Frontal cortex (tissue), 4 donors: ENCODE measurements at places on chromosomes 2 and 18.

- DNase-seq = no peak
Observed at GRCh38 chr2:19313553-19313952, 44.9 kb downstream of the OSR1 start.

DNA sequence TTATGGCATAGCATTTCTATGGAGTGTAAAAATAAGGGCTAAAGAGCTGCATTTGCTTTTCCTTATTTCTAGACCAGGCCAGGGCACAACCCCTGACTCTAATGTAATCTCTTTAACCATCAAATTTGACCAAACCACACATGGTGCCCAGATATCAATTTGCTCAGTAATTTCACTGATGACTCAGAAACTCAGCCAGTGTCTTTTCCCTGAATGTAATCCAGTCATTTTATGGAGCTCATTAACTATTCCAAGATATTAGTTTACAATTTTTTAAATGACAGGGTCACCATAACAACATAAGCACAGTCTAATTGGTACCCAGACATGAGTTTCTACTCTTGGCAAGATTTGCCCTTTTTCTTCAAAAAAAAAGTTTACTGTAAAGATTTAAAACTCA is 270.8 kb upstream of the AGAP1 start:
- no peak for DNase-seq

DNA sequence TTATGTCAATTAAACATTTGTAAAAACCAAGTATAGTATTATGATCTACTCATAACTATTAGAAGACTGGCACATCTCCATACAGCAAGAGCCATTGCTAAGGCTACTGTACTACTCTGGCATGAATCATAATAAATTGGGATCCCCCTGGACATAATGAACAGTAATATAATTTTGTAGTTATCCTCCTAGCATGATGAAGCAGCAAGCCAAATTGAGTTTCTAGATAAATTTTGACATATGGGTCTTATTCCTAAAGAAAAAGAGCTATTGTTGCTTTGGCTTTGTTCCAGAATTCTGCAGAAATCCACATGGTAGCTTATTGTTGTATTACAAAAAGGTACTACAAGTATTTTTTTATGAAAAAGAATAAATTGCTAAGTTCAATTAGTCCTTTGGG is 204.3 kb downstream of the CAMKMT start:
- no peak for DNase-seq

- no peak for DNase-seq
Observed at GRCh38 chr2:230957756-230958391, 32.8 kb upstream of the GPR55 start.

DNA sequence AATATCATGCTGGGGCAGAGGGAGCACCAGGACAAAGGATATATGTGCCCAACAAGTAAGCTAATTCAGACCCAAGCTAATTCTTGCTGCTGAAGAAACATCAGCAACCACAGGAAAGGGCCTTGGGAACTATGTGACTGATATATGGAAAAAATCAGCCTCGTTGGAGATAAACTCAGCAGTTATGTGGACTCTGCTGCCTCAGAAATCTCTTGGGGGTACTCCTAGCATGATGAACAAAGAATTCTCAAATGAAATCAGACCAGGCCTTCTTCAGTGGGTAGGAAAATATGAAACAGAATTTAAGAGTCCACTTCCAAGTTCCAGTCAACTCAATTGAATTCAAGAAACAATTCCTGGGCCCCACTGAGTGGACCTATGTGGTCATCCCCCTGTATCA is 367.9 kb downstream of the TNS1 start:
- DNase-seq = no peak

GRCh38 chr2:64402876-64403275 is 51.1 kb upstream of the LGALSL start:
- DNase-seq = peak; percentile 28

- DNase-seq = no peak
Observed at GRCh38 chr2:46177461-46178089, 119.6 kb upstream of the EPAS1 start.

DNA sequence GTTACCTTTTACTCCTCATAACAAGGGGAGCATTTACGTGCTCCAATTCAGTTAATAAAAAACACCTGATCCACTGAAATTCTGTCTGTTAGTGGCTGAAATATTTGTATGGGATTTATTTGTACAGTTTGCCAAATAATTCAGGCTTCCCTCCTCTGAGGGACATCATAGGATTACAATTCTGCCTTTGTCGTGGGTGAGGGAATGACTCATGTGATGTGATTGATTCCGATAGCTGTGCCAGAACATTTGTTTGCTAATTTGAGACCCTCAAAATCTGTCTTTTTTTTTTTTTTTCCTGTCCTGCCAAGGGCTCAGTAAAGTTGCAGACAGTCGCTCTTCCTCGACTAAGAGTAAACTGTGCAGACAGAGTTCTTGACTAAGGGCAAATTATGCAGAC is 612.6 kb upstream of the CDH2 start:
- DNase-seq = no peak

- DNase-seq = no peak
Observed at GRCh38 chr18:35189510-35189909, 51.3 kb upstream of the ZNF397 start.

DNA sequence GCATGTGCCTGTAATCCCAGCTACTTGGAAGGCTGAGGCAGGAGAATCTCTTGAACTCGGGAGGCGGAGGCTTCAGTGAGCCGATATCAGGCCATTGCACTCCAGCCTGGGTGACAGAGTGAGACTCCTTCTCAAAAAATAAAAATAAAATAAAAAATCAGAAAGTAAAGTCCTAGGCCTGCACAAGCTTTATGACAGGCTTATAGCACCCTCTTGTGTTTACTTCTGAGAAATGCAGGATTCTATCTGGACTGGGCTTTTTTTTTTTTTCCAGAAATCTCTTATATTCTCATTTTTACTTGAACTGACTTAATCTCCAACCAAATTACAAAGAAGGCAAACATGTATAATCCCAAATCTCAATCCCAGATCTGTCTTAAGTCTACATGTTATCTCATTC is 26.1 kb upstream of the REG3G start:
- no peak for DNase-seq

GRCh38 chr18:63917817-63918216 is 10.1 kb downstream of the SERPINB10 start:
- no peak for DNase-seq

GRCh38 chr18:48943736-48944527 is 6.8 kb downstream of the SMAD7 start:
- no peak for DNase-seq

- no peak for DNase-seq
Observed at GRCh38 chr2:28348921-28349320, 43.7 kb upstream of the FOSL2 start.

GRCh38 chr2:159793326-159793725 is 4.7 kb downstream of the CD302 start:
- no peak for DNase-seq

GRCh38 chr2:207749873-207750272 is 19.8 kb downstream of the FZD5 start:
- DNase-seq = no peak

GRCh38 chr18:42976869-42977590 is 138.5 kb downstream of the RIT2 start:
- no peak for DNase-seq

DNA sequence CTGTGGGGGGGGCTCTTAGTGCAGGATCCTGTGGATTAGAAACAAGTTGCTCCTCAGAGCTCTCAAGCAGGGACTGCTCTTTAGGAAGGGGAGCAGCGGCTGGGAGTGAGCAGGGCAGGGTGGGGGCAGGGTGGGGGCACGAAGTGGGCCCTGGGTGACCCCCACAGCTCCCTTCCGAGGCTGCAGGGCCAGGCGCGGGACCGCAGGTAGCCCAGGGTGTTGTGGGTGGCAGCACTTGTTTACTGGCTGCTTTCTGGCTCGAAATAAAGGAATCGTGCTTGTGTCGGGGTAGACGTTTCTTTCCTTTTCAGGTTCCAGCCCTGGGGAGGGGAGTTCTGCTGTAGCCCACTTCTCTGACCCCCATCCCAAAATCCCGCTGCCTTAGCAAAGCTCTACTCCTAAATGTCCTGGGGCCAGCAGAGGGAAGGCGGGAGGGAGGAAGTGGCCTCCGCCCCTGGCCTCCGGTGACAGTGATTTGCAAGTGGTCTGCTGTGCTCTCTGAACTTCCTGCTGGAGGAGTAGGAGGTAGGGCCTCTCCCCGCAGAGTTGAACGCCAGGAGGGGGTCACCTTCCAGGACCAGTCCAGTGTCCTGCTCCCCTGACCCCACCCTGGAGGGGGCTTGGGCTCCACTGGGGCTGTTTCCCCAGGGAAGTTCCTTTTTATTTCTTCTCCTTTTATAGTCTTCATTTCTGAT is 8.3 kb downstream of the NEU4 start:
- no peak for DNase-seq

DNA sequence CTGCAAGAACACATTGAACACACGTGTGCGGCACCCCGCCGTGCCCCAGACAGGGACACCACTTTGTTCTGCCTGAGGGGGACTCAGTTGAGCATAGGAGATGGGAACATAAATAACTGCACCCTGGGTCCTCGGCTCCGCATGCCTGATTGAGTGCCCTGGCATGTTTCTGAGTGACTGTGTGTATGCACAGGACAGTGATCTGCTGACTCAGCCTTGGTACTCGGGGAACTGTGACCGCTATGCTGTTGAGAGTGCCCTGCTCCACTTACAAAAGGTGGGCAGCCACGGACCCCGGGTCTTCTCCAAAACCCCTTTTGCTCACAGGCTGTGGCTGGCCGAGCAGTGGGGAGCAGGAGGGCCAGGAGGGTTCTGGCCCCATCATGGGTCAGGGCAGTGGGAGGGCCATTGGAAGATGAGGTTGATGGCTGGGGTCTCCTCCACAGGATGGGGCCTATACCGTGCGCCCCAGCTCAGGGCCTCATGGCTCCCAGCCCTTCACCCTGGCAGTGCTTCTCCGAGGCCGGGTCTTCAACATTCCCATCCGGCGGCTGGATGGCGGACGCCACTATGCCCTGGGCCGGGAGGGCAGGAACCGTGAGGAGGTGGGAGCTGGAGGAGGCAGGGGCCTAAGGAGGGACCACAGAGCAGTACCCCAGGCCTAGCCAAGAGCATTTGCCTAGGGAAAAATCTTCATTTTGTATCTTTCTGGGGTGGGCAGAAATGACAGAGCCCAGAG is 16.9 kb downstream of the SH2D6 start:
- DNase-seq = no peak

DNA sequence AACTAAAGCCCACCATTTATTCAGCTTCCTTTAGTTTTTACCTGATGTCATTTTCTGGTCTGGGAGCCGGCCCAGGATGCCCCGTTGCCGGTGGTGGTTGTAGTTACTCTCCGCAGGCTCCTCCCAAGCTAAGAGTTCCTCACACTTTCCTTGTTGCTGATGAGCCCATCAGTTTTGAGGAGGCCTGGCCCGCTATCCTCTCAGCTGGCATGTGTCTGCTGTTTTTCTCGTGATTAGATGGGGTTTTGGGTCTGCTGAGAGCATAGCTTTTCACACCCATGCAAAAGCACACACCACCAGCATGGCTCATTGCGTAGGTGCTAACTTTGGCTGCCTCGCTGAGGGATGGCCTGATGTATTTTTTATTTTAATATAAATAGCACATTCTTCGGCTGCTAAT is 72.1 kb downstream of the PSMG2 start:
- DNase-seq = no peak

DNA sequence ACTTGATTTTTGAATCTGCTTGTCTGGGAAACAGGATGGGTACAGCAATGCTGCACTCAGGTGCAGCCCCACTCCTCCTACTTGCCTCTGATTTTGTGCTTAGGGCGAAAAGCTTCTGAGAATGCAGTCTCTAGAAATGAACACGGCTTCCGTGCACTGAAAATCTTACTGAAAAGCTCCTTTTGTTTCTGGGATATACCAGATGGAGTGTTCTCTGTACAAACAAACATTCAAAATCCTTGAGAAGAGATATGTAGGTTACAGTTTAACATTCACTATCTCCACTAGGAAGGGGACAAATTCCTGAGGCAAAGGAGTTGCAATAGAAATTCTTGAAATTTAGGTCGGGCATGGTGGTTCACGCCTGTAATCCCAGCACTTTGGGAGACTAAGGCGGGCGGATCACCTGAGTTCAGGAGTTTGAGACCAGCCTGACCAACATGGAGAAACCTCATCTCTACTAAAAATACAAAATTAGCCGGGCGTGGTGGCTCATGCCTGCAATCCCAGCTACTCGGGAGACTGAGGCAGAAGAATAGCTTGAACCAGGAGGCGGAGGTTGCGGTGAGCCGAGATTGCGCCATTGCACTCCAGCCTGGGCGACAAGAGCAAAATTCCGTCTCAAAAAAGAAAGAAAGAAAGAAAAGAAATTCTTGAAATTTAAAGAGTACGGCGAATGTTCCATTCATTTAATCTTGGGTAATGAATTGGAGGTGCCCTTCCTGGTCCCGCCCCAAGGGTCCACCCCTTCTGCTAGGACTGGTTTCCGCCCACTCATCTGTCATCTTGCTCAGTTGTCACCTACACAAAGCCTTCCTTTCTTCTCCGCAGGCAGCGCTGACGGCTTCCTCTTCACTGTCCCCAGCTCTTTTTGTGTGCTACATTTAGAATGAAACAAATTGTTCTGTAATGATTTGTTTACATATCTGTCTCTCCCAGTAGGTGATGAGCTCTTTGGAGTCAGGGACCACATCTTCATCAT is 92.4 kb downstream of the SOCS6 start:
- DNase-seq = peak; percentile 25

DNA sequence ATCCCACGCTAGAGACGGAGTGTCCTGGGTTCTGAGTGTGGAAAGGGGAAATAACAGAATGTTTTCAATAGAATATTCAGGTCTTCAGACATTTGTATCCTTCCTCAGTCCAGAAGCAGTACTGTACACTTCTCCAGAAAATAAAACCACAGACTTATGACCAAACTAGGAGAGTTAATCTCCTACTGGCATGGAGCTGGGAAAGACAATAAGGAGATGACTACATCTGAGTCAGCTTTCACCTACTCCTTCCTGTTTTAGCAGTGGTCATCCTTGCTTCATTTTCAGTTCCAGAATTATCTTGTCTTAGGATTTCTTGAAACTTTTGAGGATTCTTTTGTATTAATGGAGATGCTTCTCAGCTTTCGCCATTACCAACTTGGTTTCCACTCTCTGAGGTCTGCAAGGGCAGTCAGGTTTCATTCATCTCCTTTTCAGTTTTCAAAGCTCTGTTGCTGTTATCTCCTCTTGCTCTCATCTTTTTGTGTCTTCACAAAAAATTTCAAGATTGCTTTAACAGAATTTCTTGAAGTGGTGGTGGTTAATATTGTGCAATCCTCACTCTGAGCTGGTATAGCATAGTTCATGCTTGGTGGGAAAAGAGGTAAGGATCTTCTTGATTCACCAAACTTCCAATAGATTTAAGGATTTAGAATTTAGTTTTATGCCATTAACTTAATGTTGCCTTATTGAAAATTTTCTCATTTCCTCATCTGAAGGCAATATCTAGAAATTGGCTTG is 23.7 kb upstream of the NR4A2 start:
- DNase-seq = no peak
